Small intestine (tissue), 16 donors: ENCODE measurements at places on chromosomes 2 and 18. TPM values are rescaled to one million over a fixed set of nuclear protein-coding genes. Genes with fewer than 3 reads are reported as not detected.

Gene GORASP2
- polyA plus RNA-seq: 32.7 TPM

Gene WNT10A
- polyA plus RNA-seq: 2.4 TPM

Gene SERPINB11
- not detected for polyA plus RNA-seq

Gene CAB39
- polyA plus RNA-seq: 53.2 TPM

Gene LOXL3
- polyA plus RNA-seq: 0.22 TPM

Gene TMEM87B
- polyA plus RNA-seq: 43.3 TPM

Gene MTERF4
- polyA plus RNA-seq: 31.6 TPM

Gene FAM237A
- polyA plus RNA-seq: not detected

Gene CFAP221
- polyA plus RNA-seq: 2.2 TPM

Gene TRIM43
- polyA plus RNA-seq: not detected

Gene FAM110C
- 14.1 TPM for polyA plus RNA-seq

Gene IL1F10
- 0.25 TPM for polyA plus RNA-seq
